ENCODE measurements at places on chromosomes 11 and 22.

- no peak for DNase-seq
Observed at GRCh38 chr22:38273135-38273826, 471 bp upstream of the TMEM184B start.

- peak; percentile 84 for DNase-seq
Observed at GRCh38 chr11:66082946-66083698, 13.1 kb downstream of the PACS1 start.

DNA sequence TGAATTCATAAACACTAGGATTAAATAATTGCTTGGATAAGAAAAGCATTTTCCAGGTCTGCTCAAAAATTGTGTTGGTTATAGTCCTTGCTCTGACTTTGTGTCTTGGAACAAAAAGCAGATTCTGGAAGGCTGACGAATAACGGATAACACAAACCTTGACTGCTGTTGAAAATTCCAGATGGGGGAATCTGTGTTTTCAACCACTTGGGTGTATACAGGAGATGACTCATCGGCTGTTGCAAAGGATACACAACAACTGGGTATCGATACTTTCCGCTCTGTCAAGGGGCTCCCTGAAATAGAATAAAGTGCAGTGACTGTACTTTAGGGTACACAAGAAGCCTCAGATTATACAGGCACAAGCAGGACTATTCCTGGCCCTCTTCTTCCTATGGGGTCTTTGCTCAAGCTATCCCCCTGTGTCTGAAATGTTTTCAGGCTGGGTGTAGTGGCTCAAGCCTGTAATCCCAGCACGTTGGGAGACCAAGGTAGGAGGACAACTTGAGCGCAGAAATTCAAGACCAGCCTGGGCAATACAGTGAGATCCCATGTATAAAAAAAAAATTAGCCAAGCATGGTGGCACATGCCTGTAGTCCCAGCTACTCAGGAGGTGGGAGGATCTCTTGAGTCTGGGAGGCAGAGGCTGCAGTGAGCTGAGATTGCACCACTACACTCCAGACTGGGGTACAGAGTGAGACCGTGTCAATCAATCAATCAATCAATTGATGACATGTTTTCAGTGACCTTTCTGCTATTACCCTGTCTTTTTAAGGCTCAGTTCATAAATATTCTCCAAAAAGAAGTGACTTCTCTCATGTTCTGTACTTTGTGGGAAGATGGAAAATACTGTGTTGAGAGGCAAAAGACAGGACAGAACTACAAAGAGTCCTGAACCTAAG is 48.6 kb upstream of the UCP3 start:
- no peak for DNase-seq

- no peak for DNase-seq
Observed at GRCh38 chr11:34149786-34150185, 44.4 kb downstream of the NAT10 start.

GRCh38 chr11:78066471-78066870 is 2.8 kb downstream of the THRSP start:
- no peak for DNase-seq

GRCh38 chr11:77191823-77192495 is 63.9 kb downstream of the MYO7A start:
- no peak for DNase-seq

DNA sequence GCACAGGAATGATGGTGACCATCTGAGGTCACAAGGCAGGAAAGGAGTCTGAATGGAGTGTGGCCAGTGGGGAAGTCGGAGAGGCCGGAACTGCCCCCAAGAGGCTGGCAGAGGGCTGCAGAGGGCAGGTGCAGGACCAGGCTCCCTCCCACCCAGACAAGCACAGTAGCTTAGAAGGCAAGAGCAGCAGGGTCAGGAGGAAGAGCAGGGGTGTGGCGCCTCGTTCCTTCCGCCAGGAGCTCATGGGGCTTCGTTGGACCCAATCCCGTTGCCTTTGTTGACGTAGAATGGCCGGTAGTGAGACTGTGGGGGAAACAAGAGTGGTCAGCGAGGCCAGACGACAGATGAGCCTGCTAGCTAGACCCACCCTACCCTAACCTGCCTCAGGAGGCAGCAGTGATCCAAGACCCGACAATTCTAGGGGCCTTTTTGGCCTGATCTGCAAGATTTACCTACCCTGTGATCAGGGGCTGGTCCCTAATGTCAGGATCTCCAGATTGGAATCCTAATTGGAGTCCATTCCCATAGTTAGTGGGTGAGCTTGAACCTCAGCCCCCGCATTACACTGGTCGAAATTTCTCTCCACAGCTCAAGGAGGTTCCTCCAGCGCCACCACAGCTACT is 25.6 kb downstream of the TRIM29 start:
- no peak for DNase-seq

DNA sequence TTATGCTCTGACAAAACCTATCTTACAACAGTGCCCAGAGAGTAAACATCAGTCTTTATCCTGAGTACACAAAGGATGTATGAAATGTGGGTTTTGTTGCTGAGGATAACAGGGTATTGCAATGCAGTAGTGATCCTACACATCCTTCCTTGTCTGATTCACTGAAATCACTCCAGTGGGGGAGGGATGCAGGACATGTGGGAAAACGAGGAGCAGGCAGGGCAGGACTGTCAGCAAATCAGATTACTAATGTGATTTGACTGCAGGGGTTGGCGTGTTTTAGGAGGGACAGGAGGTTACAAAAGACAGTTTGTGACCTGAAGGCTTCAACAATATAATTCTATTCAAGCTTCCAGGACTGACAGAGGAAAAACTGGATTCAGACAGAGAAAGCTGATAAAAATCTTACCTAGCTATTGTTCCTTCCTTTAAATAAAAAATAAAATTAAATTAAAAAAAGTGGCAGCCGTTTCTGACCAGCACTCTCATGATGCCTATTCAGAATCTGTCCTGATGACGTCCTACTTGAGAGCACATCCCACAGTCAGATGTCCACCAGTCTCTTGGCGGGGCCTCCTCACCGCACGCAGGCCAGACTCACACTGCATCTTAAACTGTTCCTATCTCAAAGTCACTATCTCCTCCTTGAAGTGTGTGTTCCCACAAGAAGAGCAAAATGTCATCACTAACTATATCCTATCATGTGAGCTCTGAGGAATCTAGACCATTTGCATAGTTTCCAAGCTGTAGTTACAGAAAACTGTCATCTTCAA is 50.6 kb upstream of the MN1 start:
- no peak for DNase-seq

GRCh38 chr11:128929991-128930390 is 12.7 kb downstream of the TP53AIP1 start:
- no peak for DNase-seq

DNA sequence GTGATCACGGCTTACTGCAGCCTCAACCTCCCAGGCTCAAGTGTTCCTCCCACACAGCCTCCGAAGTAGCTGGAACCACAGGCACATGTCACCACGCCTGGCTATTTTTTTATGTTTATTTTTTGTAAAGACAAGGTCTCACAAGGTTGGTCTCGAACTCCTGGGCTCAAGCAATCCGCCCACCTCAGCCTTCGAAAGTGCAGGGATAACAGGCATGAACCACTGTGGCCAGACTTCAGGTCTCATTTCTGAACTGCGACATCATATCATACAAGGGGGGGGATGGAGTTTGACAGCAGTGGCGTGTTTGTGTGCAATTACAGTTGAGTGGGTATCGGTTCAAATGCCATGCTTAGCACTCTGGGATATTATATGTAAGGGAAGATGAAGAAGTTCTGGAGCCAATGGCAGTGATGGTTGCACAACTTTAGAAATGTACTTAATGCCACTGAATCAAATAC is 6.9 kb downstream of the NAALADL1 start:
- DNase-seq = no peak

- DNase-seq = no peak
Observed at GRCh38 chr11:92123540-92123939, 101.1 kb upstream of the FAT3 start.

- no peak for DNase-seq
Observed at GRCh38 chr11:11243590-11244469, 109.2 kb downstream of the CSNK2A3 start.

- DNase-seq = no peak
Observed at GRCh38 chr11:1701091-1701807, 4.3 kb downstream of the KRTAP5-6 start.

DNA sequence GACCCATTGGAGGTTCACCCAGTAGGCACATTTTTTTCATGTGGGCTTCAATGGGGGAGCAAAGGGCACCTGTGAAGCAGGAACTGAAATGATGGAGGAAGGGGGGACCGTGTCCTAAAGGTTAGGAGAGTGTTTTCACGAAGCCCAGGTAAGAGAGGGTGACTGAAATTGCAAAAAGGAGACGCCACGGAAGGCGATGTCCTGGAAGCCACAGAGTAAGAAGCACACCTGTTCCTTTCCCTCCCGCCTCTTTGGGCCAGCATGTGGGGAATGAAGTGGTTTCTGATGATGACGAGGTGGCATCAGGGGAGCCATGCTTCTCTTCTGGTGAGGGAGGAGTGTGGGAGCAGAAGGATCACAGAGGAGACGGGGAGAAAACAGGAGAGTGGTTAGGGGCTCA is 37.0 kb upstream of the MICAL2 start:
- DNase-seq = no peak

GRCh38 chr11:95375886-95376285 is 144.9 kb upstream of the SESN3 start:
- DNase-seq = no peak

GRCh38 chr11:118175031-118175992 is 1.1 kb downstream of the SCN2B start:
- DNase-seq = no peak

GRCh38 chr22:18991138-18991432 is 55.0 kb upstream of the PRODH start:
- DNase-seq = no peak

GRCh38 chr11:35950082-35950481 is 6.2 kb downstream of the LDLRAD3 start:
- DNase-seq = no peak

- no peak for DNase-seq
Observed at GRCh38 chr11:129102225-129102624, 89.9 kb downstream of the ARHGAP32 start.

- no peak for DNase-seq
Observed at GRCh38 chr11:93761910-93762309, 20.4 kb downstream of the C11orf54 start.

GRCh38 chr22:42696331-42696967 is 24.2 kb downstream of the A4GALT start:
- no peak for DNase-seq

DNA sequence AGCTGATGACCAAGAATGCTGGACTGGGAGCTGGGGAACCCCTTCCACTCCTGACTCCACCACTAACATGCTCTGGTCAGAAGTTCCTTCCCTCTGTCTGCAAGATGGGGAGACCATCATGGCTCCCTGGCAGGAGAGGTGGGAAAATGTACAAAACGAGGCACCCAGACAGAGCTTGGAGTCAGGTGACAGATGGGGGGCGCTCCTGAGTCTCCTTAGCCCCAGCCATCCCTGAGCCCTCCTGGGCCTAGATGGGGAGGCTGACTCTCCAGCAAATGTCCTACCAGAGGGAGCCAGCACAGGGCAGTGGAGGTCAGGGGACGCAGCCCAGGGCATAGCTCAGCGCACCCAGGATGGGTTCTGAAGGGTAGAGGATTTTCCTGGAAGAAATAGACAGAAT is 20.0 kb downstream of the KCNJ4 start:
- DNase-seq = no peak

- no peak for DNase-seq
Observed at GRCh38 chr11:95339086-95339901, 108.3 kb upstream of the SESN3 start.

DNA sequence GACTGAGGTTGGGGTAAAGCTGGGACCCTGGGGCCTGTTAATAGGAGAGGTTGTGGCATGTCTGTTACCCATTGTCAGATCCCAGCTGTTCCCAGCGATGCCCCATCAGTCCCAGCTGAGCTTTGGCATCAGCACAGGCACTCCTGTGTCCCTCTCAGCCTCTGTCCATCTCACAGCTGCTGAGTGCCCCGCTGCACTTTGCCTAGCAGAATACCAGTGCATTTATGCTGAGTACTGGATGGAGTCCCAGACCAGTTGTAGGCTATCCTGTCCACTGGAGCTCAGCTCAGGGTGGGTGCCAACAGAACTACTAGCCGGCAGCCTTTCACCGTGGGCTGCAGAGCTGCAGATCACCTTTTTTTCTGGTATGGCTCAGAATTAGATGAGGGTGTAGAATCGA is 9.9 kb downstream of the FXYD6 start:
- no peak for DNase-seq

DNA sequence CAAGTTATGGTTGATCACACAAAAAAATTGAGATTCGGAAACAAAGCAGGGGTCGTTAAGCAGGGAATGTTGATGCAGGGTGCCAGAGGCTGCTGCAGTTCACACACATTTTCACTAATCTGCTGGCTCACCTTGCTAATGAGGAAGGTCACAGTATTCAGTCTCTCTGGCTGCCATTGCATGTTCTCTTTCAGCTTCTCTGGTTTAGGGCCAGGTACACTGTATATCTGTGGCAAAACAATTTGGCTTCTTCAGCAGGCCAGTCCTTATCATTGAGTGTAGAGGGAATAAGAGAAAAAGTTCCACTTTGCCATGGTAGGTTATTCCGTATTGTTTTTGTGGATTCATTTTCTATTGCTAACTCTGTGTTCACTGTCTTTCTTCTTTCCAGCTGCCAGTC is 283.7 kb upstream of the ANO3 start:
- no peak for DNase-seq

DNA sequence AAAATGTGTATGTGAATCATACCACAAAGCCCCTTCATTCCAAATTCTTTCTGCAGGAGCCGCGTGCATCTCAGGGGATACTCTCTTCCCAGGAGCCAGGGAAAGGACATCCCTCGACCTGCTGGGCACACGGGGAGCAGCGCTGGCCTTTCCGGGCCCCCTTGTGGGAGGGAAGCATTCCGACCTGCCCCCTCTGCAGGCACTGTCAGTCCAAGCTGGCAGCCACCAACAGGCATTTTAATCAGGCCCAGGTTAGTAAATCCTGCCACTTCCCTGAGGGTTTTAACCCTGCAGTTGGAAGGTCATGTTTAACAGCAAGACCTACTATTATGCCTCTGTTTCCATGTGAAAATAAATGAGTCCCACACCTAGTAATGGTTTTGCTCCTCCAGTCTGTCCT is 391.5 kb downstream of the SHANK2 start:
- no peak for DNase-seq

GRCh38 chr11:74321487-74322188 is 10.2 kb upstream of the P4HA3 start:
- no peak for DNase-seq

DNA sequence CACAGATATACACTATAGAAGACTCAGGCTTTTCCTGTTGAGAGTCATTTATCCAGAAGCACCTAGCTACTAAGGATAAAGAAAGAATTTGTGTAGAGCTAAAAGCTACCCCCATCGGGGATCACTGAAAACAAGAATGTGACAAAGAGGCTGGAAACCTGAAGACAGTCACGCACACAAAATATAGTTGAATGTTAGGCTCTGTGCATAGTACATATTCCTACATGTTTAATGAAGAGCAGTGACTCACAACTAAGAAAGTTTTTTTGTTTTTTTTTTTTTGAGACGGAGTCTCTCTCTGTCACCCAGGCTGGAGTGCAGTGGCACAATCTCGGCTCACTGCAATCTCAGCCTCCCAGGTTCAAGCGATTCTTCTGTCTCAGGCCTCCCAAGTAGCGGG is 8.4 kb downstream of the OR10V1 start:
- no peak for DNase-seq

DNA sequence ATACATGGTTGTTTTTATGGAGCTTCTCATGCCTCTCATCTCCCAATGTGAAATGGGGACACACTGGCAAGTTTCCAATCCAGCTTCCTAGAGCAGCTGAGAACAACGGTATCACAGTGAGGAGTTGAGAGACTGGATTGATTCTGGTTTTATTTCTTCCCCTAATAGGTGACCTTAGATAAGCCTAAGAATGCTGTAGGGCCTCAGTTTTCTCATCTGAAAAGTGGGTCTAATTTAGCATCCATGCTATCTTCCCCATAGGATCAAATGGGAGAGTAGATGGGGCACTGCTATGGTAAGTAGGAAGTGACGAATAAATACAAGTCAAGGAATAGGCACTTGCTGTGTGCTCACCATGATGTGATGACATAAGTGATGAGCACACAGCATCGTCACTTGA is 61.1 kb upstream of the PHOX2A start:
- peak; percentile 30 for DNase-seq

Measured in NCI-H2227 treated with DMSO at 0.1 percent for 48 hours (cell line).